Activated CD4-positive, alpha-beta T cell treated with anti-CD3 and anti-CD28 coated beads, Interleukin-2, amount 10 ng/mL, durations not matched to agents 24 days and 14 days (primary cell): ENCODE measurements at places on chromosomes 7 and 10. TPM values are rescaled to one million over a fixed set of nuclear protein-coding genes. Genes with fewer than 3 reads are reported as not detected.

- no peak for DNase-seq
Observed at GRCh38 chr10:89632824-89633223, 12.2 kb downstream of the PANK1 start.

DNA sequence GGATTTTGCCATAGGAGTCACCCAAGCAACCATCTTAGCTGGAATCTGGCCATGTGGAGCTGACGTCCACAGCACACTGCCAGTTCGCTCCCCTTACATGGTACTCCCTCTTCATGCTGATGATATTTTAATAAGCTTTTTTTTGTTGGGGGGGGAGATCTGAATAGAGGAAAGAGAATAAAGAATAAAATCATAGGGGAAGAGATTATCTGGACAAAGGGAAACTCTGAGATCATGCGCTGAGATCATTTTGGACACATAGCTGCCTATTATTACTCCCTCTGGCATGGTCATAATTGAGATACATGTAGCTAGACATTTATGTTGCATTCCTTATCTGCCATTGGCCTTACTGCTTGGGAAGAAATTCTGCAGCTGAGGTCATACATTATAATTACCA is 282.7 kb downstream of the HTR7 start:
- DNase-seq, result no peak

GRCh38 chr7:84454174-84454959 is 259.8 kb upstream of the SEMA3A start:
- no peak for DNase-seq

- no peak for DNase-seq
Observed at GRCh38 chr7:22204312-22204711, 152.6 kb downstream of the RAPGEF5 start.

- peak; percentile 58 for DNase-seq
Observed at GRCh38 chr10:35639728-35640401, 2.2 kb downstream of the FZD8 start.

DNA sequence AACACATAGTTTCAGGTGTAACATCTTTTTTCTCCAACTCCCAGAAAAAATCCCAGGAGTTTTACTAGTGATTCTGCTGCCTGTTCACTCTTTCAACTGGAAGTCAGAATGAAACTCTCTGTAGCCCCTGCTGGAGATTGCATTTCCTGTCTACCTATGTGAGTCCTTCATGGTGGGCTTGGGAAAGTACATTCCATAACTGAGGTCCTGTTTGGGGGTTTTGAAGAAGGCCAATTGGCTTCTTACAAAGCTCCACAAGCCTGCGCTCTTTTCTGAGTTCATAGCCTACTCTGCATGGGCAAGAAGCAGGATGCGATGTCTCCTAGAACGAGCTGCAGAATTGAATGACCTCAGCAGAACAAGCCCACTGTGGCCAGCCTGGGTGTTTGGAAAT is 86.7 kb downstream of the LYZL2 start:
- no peak for DNase-seq

DNA sequence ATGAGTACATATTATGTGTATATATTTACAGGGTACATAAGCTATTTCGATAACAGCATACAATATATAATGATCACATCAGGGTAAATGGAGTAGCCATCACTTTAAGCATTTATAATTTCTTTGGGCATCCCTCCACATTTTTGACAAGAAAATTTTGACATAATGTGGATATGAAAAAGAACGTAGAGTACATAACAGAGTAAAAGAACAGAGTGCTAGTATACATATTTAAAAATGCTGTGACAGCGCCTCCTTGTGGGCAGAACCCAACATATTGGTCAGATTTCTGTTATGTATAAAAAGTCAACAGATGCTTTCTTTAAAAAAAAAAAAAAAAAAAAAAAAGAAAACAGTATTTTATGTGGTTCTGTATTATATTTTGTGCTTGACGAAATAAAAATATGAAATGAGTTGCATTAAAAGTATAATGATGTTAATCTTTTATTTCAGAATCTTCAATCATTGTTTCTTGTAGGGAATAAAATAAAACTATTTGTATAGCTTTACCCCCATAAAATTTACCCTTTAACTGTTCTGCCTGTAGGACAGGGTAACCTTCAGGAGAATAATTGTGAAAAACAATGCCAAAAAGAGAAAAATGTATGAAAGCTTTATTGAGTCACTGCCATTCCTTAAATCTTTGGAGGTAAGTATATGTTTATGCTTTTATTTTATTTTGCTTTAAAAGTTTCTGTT is 18.3 kb upstream of the HBP1 start:
- peak; percentile 91 for DNase-seq

GRCh38 chr7:3439333-3440030 is 138.4 kb downstream of the SDK1 start:
- no peak for DNase-seq

DNA sequence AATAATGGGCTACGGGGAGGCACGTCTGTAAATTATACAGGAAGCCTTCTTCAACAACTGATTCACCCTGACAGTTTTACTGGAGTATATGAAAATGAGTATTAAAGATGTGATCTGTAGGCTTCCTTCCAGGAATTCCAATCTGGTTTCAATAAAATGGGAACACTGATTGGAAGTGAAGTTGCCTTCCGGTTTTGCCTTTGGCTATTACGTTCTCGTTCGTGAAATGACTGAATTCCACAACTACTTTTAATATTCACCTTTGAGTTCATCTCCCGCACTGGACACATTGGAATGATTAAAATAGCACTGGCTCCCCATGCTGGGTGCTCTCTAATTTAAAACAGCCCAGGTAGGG is 350.1 kb upstream of the MKI67 start:
- DNase-seq, result no peak

DNA sequence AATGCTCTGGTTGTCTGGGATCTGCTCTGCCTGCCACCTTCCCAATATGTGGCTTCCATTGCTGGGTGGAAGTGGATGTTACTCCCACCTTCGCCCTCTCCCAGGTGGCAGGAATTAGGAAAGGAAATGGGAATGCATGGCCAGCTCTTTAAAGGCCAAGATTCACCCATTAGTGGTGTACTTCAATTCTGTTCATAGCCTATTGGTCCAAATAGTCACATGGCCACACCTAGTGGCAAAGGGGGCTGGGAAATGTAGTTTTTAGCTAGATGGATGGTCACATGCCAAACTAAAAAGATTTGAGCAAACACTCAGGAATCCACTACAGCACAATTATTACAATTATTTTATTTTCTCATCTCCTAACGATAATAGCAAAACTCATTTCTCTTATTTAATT is 135.1 kb downstream of the NPY start:
- no peak for DNase-seq

- DNase-seq, result no peak
Observed at GRCh38 chr7:92462560-92462959, 15.2 kb downstream of the ERVW-1 start.

- DNase-seq, result no peak
Observed at GRCh38 chr7:107989618-107990373, 13.2 kb downstream of the LAMB1 start.

- no peak for DNase-seq
Observed at GRCh38 chr10:17683541-17683940, 39.6 kb downstream of the STAM start.

- DNase-seq, result no peak
Observed at GRCh38 chr10:93293999-93294398, 188.1 kb downstream of the MYOF start.

- DNase-seq, result peak; percentile 92
Observed at GRCh38 chr10:43409385-43410109, 561 bp upstream of the HNRNPF start.

- no peak for DNase-seq
Observed at GRCh38 chr7:29091715-29092114, 54.6 kb downstream of the CPVL start.

DNA sequence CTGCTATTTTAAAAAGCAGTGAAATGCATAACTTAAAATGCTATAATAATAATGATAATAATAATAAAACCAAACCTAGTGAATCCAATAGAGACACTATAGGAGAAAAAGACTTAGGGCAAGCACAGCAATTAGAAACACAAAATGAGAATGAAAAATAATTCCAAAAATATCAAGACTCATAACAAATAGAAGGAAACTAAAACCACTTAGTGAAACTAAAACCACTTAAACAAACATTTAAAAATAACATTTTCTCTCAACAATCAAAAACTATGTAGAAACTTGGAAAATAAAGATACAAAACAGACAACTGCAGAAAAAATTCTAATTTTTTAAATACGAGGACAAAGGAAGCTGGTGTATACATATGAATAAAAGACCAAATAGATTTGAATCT is 655.2 kb upstream of the NRG3 start:
- no peak for DNase-seq

DNA sequence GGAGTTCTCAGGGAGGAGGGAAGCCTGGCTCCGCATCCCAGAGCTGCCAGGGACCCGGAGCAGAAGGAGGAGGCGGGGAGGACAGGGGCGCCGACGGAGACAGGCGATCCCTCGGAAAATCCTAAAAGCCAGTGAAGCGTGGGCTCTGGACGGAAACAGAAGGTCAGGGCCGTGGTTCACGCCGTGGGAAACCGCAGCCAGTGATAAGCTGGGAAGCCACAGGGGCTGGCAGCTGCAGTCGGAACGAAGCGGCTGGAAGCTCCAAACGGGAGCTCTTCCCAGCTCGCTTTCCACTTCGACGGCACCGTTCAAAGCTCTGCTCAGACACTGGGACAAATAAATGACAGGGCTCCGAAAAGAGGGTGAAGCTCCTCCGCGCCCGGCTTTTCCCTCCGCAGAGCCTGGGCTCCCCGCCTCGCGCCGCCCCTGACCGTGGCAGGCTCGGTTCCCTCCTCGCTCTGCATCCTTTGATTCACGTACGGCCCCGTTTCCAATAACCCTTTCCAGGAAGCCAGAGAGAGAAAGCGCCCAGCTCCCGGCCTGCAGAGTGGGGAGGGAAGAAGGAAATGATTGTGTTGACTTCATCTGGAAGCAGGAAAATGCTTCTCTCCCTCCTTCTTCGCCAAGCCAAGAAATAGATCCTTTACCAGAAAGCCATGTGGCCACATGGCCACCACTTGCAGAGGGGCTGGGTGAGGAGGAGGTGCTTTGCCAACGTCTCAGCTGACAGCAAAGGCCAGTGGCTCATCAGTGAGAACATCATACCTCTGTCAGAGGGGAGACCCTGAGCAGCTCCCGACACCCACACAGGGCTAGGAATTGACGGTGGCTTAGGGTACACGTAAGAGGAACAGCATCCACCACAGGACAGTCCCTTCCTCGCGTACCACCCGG is 57.4 kb downstream of the ADRB1 start:
- DNase-seq, result no peak

GRCh38 chr7:35520810-35521625 is 173.9 kb downstream of the HERPUD2 start:
- no peak for DNase-seq

DNA sequence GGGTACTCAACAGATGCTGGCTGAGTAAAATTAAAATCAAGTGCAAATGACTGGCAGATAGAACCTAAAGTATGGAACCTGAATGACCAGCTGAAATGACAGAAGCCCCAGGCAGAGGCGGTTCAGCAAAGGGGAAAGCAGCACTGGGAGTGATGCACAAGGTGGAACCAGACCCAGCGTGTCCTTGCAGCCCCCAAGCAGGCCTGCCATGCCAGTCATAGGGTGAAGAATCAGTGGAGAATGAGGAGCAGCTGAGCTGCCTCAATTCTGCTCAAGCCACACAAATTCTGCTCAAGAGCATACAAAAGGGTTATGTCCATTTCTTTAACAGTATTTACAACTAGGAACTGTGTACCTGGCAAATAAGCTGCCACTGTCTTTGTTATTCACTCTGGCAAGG is 8.7 kb downstream of the ACTR1A start:
- DNase-seq, result no peak

- no peak for DNase-seq
Observed at GRCh38 chr10:52442576-52442975, 128.5 kb downstream of the DKK1 start.

- no peak for DNase-seq
Observed at GRCh38 chr10:51266496-51266895, 192.2 kb downstream of the PRKG1 start.

- DNase-seq, result no peak
Observed at GRCh38 chr7:137695942-137696341, 150.8 kb downstream of the DGKI start.

GRCh38 chr7:33888166-33888565 is 17.2 kb upstream of the BMPER start:
- no peak for DNase-seq

DNA sequence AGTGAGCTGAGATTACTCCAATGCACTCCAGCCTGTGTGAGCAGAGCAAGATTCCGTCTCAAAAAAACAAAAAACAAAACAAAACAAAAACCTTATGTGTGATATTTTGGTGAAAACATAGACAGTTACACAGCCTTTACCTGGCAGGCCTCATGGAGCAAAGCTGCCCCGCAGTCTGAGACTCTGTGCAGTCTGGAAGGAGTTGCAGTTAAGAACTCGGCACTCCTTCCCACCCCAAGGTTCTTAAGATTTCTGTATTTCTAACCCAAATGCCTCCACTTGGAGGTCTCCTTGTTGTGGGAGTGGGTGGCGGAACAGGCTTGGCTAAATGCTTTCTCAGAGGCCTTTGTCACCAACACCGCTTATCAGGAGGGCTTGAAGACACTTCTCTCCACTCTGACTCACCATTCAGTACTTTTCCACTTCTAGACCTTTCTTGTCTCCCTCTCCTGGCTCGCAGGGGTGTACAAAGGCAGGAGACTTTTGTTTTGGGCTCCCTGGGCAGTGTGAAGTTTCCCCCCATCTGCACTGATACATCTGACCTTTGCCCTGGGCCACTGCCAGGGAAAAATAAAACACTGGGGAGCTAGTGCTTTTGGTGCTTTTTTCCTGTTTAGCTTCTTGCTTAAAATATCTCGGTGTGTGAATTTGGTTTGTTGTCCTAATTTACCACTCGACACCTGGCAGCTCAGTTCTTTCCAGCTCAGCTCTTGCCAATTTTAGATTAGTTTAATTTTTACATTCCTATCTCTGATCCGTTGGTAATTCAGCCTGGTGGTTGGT is 51.3 kb upstream of the MAGI2 start:
- no peak for DNase-seq

- DNase-seq, result no peak
Observed at GRCh38 chr7:82110146-82110840, 333.3 kb downstream of the CACNA2D1 start.

PTPN20 gene
- 0.24 and 0.28 TPM in 2 replicates for total RNA-seq

RASSF4 gene
- total RNA-seq, result 1.3 and 1.5 TPM in 2 replicates

CTAGE4 gene
- 0.56 and 1.1 TPM in 2 replicates for total RNA-seq

SPRN gene
- total RNA-seq, result not detected in 2 replicates

CYP3A7 gene
- not detected in 2 replicates for total RNA-seq

ABHD11 gene
- total RNA-seq, result 20.8 and 23.0 TPM in 2 replicates

SHH gene
- total RNA-seq, result not detected in 2 replicates

GIMAP4 gene
- total RNA-seq, result 61.1 and 62.7 TPM in 2 replicates
